ENCODE measurements at places on chromosomes 13 and 19.

DNA sequence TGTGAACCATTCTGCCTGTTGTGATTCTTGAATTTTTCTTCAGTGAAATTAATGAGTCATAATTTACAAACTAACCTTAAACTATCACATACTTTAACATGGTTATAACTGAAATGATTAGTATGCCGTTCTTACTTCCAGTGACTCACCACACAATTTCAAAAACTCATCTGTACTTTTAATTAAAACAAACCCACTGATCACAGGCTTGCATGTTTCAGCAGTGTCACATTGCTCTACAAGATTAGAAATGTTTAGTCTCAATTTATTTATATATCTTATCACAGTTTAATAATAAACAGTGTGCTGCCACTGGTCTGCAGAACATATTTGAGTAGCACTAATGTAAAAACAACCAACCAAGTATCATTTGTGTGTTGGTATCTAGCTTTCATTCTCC lies 2227.9 kb upstream of the PCDH20 start:
- DNase-seq = no peak

DNA sequence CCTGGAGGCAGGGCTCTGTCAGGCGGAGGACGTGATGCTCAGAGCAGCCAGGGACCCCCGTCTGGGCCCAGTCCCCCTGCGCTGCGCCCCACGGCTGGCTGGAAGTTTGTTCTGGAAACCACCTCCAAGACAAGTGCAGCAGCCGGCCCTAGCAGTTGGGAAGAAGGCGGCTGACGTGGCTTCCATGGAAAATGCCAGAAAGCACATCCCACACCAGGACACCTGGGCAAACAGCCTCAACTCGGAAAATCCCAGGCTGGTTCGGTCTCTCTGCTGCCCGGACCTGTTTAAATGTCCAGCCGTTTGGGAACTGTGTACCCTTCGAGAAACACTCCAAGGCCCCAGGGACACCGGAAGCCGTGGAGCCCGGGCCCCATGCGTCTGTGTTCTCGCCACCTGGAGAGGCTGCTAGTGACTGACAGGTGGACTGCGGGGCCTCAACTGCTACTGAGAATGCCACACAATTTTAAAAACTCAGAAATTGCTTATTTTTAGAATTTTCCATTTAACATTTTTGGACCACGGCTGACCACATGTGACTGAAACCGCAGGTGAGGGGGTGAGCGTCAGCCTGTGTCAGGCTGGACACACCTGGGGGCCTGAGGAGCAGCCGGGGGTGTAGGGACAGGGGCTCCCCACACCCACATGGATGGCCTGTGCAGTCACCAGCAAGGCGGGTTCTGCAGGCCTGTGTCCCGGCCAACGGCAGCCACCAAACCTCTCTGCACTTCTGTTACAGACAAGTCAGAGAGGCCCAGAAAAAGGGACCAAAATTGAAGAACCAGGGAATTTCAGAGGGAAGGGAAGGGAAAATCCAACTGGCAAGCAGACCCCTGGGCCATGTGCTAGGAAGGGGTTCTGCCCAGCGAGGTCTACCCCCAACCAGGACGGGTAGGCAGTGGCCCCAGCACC lies 31.7 kb downstream of the RASA3 start:
- DNase-seq = no peak

GRCh38 chr19:10305139-10305806 lies 4.3 kb downstream of the ZGLP1 start:
- DNase-seq = no peak

DNA sequence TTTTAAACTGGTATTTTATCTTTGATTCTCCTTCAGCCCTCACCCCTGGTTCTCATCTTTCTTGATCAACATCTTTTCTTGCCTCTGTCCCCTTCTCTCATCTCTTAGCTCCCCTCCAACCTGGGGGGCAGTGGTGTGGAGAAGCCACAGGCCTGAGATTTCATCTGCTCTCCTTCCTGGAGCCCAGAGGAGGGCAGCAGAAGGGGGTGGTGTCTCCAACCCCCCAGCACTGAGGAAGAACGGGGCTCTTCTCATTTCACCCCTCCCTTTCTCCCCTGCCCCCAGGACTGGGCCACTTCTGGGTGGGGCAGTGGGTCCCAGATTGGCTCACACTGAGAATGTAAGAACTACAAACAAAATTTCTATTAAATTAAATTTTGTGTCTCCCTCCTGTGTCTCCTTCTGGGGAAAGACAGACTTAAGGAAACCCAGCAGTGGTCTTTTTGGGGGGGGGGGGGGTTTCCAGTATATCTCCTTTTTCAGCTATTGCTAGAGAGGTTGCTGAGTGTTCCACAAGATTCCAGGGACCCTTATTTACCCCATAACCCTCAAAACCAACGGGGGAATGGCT lies 1.5 kb upstream of the RAD23A start:
- no peak for DNase-seq

GRCh38 chr19:15304140-15304705 lies 28.1 kb downstream of the BRD4 start:
- no peak for DNase-seq

- DNase-seq = no peak
Observed at GRCh38 chr13:99218545-99218944, 17.9 kb downstream of the UBAC2 start.

DNA sequence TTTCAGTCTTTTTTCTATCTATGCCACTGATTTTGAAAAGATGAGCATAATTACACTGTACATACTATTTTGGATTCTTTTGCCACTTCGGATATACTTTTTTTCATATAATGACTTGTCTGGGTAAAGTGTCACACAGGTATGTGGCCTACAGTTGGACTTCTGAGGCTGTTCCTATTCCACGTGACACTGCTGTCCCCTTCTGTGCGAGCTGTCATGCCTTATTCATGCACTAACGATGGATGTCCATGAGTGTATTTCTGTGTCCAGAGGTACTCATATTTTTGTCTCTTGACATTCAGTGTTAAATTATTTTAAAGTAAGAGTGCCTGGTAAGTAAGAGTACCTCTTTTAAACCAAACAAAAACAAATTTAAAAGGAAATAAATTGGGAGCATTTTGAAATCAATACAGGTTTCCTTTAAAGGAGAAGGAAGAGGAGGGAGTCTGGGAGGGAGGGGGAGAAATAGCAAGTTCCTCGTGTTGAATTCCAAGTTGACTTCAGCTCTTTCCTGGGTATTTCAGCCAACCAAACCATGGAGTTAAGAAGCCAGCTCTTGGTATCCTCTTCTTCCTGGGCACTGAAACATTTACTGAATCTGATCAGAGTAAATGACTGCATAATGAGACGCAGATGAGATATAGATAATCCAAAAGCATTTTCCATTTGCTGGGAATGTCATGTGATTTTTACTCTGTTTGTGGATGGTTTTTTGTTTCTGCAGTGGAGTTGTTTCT lies 61.3 kb downstream of the TNFRSF19 start:
- no peak for DNase-seq

GRCh38 chr19:4431808-4432674 lies 25.6 kb downstream of the UBXN6 start:
- no peak for DNase-seq

- DNase-seq = no peak
Observed at GRCh38 chr19:35073516-35073915, 32.0 kb downstream of the HPN start.

- peak; percentile 44 for DNase-seq
Observed at GRCh38 chr13:45623516-45624090, 8.1 kb upstream of the ERICH6B start.

GRCh38 chr19:48970923-48971395 lies 5.8 kb downstream of the FTL start:
- DNase-seq = peak; percentile 28

DNA sequence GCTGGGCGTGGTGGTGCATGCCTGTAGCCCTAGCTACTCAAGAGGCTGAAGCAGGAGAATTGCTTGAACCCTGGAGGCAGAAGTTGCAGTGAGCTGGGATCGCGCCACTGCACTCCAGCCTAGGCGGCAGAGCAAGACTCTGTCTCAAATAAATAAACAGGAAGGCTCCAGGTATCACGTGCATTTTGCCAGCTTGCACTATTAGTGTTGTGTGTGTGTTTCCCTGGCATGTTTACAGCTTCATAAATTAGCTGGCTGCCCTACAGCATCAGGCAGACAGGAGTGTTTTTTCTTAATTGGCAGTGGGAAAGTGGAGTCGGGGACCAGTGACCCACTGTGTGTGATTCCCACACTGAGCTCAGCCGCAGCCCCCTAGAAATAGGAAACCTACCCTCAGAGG lies 32.6 kb downstream of the SHISA2 start:
- no peak for DNase-seq

GRCh38 chr13:105105471-105105870 lies 1430.0 kb downstream of the EFNB2 start:
- DNase-seq = no peak

DNA sequence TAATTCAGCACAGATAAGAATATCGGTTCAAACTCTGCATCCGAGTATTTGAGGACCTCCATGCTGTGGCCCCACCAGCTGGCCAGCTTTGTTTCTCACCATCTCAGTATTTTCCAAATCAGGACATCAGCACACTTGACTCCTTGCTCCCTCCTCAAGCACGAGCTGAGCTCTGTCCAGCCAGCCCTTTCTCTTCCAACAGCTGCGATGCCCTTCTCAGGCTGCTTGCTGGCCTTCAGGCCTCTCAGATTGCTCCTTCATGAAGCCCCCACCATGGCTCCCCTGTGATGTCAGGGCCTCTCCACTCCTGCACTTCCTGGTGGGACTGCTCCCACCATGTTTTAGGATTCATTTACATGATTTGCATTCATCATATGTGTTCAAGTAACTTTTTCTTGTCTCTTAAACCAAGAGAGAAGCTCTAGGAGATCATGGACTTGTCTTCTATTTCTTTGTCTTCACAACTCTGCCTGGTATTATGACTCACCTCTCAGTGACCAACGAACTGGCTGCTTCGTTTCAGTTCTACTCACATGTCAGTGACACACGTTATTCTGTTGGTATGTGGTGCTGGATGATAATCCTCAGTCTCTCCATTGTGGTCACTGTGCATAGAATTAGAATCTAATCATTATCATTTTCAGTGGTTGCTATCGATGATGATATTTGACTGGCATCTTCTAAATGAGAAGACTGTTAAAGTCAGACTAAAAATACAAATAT lies 471.7 kb downstream of the EFNB2 start:
- DNase-seq = no peak

DNA sequence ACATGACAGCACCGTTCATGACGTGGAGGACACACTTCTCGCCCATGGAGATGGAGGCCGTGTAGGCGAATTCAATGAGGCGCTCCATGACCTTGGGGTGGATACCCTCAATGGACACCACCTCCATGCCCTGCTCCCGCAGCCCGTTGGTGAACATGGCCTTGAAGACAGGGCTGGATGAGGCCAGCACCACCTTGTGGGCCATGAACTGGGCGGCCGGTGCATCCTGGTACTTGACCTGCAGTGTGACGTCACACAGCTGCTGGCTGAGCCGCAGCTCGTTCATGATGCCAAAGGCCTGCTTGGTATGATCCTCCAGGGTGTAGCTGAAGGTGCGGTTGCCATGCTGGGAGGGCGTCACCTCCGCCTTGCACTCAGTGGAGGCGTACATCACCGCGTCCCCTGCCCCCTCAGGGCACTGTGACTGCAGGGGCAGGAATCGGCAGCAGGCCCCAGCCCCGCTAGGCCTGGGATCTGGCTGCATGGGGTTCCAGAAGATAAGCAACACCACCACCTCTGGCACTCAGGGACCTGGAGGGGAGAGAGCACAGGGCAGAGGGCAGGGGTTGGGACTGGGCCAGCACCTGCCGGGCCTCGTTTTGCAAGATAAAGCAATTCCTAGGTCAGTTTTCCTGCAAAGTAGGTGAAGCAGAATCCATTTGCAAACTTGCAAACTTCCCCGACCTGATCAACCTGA lies 3.5 kb downstream of the KEAP1 start:
- no peak for DNase-seq

DNA sequence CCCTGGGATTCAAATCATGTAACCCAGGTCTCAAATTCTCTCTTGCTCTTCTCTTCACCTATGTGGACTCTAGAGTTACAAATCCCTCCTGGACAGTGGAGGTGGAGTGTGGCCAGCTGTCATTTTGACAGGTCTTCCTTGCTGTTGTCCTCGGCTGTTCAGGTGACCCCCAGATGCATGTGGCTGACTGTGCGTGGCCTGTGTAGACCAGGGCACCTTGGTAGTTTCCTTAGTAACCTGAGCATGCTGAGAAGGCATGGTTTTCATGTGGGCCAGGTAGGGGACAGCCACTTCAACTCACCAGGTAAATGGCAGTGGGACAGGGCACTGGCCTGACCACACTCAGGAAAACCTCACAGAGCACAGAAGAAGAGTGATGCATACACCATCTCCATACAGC lies 155.0 kb upstream of the TSHZ3 start:
- DNase-seq = no peak

GRCh38 chr13:68713394-68713793 lies 1394.2 kb upstream of the ATXN8OS start:
- DNase-seq = no peak

- no peak for DNase-seq
Observed at GRCh38 chr19:38211766-38212165, 12.3 kb downstream of the DPF1 start.

DNA sequence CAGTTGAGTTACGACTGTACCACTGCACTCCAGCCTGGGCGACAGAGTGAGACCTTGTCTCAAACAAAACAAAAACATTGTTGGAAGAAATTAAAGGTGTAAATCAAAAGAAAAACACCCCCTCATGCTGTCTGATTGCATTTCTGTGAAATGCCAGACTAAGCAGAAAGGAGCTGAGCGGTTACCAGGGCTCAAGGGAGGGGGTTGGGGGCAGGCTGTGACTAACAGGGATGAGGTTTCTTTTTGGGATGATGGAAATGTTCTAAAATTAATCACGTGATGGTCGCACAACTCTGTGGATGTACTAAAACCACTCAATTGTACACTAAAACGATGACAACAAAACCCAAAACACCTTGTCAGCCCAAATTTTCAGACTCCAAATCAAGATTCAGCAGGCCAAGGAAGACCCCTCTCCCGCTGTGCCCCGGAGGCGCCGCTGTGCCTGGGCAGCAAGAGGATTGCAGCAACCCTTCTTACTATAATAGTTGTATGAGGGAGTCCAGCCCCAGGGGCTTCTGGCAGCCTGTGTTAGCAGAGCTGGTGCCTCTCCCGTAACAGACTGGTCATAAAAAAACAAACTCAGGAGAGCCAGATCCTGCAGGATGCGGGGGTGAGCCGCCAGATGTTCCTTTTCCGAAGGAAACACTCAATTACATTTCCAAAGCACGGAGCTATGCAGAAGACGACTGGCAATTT lies 20.9 kb downstream of the CAPS start:
- DNase-seq = no peak

GRCh38 chr19:7718668-7719067 lies 13.2 kb downstream of the CLEC4G start:
- no peak for DNase-seq

GRCh38 chr13:100389617-100390016 lies 199.0 kb downstream of the GGACT start:
- no peak for DNase-seq

GRCh38 chr13:63636316-63636993 lies 2220.8 kb upstream of the PCDH20 start:
- DNase-seq = peak; percentile 8

DNA sequence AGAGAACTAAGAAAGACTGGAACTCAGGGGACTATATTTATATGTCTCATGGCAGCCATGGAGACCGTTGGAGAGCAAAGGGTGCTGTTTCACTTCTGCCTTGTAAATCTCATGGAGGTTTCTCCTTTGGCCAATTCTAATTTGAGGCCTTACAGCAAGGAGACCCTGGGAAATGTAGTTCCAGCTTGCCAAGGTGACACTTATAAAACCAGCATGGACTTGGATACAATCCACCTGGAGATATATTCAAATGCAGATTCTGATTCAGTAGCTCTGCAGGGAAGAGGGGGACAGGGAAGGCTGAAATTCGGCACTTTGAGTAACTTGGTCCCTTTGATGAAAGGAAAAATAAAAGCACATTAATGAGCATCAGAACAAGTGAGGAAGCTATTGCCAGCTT lies 90.0 kb downstream of the OXGR1 start:
- no peak for DNase-seq

- DNase-seq = no peak
Observed at GRCh38 chr19:34314437-34315313, 50.3 kb upstream of the GPI start.

Data from SK-N-DZ (cell line).